Amniotic stem cell (primary cell): ENCODE measurements at places on chromosomes 2 and 18.

DNA sequence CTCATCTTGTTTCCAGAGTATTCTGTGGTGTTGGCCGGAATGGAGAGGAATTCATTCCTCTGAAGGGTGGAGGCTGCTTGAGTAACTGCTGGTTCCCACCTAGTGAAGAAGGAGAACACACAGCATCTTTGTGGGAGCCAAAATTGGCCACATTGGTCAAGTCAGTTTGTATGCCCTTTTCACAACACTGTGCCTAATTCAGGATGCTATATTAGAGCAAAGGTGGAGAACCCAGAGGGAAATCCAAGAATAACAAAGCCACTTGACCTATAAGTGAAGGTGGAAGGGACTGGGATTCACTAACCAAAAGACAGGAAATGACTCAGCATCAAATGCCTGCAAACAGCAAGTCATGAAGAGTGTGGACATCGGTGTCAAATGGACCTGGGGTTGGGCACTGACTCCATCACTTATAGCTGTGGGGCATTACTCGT, 27.3 kb upstream of the MLPH start:
- DNase-seq = no peak

- DNase-seq = no peak
Observed at GRCh38 chr2:15810477-15811150, 129.7 kb upstream of the MYCN start.

- no peak for DNase-seq
Observed at GRCh38 chr2:118670838-118671237, 176.6 kb downstream of the EN1 start.

DNA sequence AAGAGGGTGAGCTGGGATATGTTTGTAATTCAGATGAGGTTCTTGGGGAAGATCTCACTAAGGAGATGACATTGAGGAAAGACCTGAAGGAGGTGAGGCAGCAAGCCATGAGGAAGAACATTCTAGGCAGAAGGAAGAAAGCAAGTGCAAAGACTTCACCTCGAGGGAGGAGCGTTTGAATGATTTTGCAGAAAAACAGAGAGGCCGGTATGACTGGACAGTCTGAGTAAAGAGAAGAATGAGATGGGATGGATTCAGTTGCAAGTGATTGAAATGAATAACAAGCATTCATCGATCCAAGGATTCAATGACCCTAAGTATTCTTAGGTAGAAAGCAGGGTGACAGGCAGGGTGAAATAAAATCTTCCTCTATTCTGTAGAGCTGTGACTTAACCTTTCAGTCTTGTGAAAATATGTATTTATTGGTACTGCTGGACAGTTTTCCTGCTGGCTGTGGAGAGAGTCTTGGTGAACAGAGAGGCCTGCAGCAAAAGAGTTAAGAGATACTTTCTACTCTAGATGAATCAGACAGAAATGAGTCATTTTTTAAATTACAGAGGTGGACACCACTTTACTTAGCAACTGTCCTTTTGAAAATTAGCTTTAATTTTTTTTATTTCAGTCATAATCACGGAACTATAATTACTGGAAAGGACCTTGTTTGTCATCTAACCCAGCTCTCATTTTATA, 278.4 kb downstream of the LRRTM1 start:
- DNase-seq = no peak

- no peak for DNase-seq
Observed at GRCh38 chr18:37778417-37779165, 213.0 kb upstream of the CELF4 start.

GRCh38 chr2:61193670-61194561, 31.9 kb downstream of the C2orf74 start:
- no peak for DNase-seq

DNA sequence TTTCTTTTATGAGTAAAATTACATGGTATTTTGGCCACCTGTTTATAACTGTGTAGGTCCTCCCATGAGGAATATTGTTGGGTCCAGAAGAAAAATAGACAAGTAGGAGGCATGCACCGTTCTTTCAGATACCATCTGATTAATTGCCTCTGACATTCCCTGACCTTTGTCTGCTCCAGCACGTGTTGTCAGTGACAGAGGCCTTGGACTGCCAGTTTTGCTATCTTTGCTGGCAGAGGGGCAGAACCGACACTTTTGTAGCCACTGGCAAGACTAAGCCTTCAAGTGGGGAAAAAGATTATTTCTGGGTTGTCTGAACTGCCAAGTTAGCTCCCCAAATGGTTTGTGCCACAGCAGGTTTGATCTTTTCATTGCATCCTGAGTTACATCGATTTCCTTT, 276.9 kb downstream of the CAMKMT start:
- no peak for DNase-seq

GRCh38 chr2:129483366-129483765, 496.1 kb upstream of the RAB6C start:
- no peak for DNase-seq
